Activated CD4-positive, alpha-beta T cell treated with anti-CD3 and anti-CD28 coated beads, Interleukin-2, amount 50 U/mL, for 24 hours (primary cell): ENCODE measurements at places on chromosomes 5 and 9.

GRCh38 chr9:79662537-79662956 is 90.8 kb downstream of the TLE4 start:
- no peak for DNase-seq

GRCh38 chr9:109745335-109746283 is 34.4 kb upstream of the PALM2AKAP2 start:
- DNase-seq = no peak

DNA sequence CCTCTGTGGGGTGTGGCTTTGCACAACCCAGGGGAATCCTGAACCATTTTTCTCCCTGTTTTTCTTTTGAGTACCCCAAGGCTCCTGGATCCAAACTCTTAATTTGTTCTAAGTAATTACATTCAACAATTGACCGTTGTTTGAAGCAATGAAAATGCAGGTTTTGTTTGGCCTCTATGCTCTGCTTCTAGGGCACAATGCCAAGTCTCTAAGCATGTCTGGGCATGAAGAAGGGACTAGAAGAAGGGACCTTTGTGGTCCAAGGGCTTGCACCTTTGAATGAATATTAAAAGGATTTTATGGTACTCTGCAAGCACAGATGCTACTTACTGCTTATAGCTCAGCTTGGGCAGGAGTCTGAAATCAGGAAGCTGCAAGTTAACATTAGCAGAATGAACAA is 6.6 kb upstream of the ENC1 start:
- DNase-seq = no peak

DNA sequence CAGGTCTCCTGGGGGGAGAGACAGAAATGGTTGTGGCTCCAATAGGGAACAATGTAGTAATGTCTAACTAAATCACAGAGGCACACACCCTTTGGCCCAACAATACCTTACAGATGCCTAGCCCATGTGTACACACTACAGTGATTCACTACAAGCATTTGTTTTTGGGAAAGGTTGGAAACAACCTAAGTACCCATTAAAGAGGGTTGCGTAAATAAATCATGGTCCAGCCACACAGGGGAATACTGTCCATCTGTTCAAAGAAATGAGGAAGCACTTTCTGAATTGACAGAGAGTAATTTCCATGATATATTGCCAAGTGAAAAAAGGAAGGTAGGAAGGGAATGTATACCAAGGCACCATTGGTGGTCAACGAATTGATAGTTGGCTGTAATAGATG is 22.0 kb upstream of the GTF3C5 start:
- DNase-seq = no peak

- no peak for DNase-seq
These were observed 3.3 kb downstream of the PSAT1 start for GRCh38 chr9:78300209-78300608.

GRCh38 chr5:168334280-168334679 is 42.8 kb downstream of the WWC1 start:
- no peak for DNase-seq

DNA sequence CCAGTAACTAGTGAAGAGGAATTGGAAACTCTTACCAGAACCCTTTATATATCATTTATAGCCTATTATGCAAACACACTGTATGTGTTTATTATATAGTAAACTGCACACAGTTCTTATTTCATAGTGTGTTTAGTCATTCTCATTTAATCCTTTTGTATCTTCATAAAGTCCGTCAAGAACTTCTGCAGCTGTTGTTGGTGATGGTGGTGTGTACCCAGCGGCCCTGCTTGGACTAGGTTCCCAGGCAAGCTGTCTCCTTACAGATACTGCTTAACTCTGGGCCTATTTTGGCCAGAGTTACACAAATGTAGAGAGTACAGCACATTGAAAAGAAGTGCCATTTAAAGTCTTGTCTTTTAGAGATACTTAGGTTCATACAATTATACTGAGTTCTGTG is 231.9 kb downstream of the NDUFS4 start:
- no peak for DNase-seq

- no peak for DNase-seq
These were observed 44.6 kb upstream of the ELL2 start for GRCh38 chr5:96006291-96006690.

- DNase-seq = no peak
These were observed 42.5 kb upstream of the GADD45G start for GRCh38 chr9:89562186-89562814.

DNA sequence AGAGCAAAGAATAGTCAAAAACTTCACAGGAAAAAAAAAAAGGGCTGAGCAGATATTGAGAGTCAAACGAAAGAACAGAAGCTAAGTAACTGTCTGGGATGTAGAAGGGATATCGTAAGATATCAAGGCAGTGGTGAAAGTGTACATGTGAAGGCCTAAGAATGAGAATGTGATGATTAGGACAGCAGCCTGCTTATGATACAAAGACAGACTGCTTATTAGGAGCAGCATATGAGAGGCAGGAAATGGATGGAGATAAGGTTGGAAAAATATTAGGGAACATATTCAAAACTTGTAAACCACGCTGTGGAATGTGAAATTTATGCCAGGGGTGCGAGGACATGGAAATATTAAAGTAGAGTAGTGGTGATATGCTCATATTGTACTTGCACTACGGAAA is 133.1 kb upstream of the FAM174A start:
- no peak for DNase-seq

GRCh38 chr5:15387931-15388524 is 112.0 kb upstream of the FBXL7 start:
- DNase-seq = no peak

- no peak for DNase-seq
These were observed 136.3 kb downstream of the TENT4A start for GRCh38 chr5:6849316-6850105.

DNA sequence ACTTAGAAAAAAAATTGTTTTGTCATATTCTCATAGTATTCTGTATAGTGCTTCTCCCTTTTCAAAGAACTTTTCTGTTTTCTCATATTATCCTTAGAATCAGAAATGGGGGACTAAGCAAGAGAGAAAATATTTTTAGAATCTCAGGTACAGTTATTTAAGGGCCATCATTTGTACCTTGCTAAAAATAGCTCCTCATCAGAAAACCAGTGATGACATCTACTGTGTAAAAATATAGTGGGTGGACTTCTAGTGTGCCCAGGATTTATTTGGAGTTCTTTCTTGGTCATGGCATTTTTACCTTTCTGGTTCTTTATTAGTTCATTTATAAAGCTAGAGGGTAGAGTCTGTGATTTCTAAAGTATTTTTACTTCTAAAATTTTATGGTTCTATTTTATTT is 82.5 kb downstream of the CSNK1G3 start:
- no peak for DNase-seq

DNA sequence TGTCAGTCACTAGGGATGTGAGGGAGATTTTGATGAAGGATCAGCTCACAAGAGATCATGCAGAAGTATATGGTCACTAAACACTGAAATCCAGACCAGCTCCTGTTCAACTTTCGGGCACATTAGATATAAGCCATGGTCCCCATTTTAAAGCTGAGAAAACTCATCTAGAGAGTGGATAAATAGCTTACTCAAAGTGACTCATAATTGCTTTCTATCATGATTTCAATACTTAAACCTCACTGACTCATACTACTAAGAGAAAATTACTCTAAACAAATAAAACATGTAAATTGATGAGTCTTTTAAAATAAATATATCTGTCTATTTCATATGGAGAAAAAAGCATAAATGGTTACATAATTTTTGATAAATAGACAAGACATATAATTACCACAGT is 567.7 kb downstream of the TLR4 start:
- no peak for DNase-seq

GRCh38 chr9:19490828-19491227 is 82.0 kb downstream of the ACER2 start:
- no peak for DNase-seq

DNA sequence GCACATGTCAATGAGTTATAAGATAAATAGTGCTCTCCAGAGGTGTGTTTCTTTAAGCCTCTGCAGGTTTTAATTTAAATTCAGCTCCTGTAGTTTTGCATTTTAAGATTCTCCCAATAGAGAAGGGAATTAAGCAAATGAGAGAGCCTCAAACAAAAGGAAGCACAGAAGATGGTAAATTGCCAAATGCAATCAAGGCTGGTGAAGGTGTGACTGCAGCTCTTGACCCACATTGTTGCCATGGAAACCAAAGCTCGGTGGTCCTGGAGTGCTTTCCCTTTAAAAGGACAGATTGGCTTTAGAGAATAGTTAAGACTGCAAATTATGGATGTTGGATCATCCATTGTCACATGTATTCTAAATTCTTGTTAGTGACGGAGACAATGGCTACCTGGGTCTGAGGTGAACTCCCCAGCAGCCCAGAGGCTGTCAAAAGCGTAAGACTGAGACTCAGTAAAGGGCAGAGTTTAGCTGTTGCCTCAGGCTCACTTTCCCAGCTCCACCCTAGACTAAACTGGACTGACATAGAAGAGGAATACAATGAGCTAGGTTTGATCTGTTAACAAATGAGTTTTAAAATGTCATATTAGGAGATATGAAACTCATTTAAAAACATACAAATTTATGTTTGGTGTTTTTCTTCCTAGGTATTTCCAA is 12.3 kb downstream of the GAPT start:
- DNase-seq = no peak

DNA sequence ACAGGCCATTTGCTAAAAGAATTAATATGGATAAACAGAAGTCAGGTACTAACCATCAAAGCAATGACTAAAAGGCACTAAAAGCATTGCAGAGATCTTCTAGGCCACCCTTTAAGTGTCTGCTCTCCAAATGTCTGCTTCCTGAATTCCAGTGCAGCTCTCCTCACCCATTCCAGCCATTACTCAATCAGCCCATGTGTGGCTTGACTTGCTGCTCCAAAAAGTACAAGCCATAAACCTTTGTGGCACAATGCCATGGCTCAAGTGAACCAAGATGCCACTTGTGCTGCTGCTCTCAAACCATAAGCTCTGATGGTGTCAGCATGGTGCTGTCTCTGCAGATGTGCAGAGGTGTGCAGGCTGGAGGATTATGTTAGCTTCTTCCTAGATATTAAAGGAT is 290.2 kb upstream of the POU5F2 start:
- no peak for DNase-seq

DNA sequence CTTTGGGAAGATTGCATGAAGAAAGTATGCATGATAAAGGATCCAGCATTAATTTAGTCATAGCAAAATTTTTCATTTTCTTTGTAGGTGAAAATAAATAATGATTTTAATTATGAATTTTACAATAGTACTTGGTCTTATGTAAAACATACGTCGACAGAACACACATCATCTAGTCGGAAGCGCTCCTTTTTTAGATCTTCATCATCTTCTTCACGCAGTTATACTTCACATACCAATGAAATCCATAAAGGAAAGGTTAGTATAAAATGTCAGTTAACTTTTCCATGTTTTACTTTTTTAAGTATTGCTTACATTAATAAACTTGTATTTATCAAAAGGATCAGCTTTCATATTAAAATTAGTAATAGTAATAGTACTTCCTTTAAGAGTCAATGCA is 35.8 kb downstream of the C7 start:
- DNase-seq = no peak

DNA sequence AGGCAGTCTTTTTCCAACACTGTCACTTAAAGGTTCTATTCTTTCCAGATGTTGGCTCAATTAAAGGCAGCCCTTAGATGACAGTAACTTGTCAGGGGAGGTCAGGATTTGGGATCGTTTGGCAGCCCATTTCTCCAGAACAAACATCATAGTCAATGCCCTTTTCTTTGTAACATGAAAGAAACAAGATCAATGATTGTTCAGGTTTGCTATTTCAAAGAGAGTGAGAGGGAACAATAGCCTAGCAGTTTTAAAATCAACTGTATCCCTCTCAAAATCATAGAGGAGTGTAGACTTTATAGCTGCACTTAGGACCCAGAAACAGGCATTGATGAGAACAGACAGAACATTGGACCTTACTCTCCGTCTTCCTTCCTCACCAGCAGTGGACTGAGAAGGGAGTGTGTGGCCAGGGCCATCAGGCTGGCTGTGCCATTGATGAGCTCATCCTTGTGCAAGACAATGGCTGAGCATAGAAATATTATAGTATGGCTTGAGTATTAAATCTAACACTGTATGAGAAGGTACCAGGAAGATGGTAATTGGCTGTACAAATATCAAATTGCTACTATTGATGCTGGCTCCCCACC is 130.0 kb downstream of the PIP5K1B start:
- no peak for DNase-seq

GRCh38 chr9:77891128-77891800 is 140.3 kb downstream of the GNAQ start:
- no peak for DNase-seq

GRCh38 chr9:135262248-135262647 is 174.8 kb downstream of the OLFM1 start:
- DNase-seq = no peak

DNA sequence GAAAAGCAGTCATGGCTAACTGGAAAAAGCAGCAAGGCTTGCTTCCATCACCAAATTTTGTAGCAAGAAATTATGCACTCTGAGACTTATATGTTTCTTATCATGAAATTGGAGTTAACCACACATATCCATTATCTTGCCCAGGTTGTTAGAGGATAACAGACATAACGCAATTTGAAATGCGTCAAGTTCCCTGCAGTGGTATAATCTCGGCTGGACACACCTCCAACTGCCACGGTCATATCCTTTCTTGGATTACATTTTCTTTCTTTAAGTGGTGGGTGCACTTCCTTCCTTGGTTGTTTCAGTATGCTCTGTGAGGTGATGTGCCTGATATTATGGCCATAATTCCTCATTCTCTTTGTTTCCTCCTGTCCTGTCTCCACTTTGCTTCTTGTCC is 695.0 kb upstream of the DMAC1 start:
- no peak for DNase-seq

DNA sequence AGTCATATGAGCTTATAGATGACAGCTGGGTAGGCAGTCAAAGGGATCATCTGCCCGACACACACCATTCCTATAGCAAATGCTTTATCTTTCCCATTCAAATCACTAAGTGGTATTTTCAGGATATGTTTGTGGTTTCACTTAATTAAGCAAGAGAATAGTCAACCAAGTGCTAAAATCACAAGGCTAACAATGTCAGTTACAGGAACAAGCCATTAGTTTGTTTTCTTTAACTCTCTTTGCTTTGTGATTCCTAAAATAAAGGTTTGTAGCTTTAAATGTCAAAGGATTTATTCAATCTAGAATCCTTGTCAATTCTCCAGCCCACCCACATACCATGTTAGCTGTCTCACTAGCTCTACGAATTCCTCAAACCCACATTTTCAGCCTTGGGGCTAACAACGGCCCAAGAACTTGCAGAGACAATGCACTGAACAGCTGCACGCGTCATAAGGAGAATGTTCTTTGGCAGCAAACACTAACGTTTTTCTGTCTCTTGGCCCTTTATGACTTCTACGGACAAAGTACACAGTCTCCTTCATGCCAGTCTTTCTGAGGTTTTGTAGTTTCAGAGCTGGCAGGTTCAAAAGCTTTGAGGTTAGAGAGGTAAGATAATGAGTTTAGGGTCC is 56.6 kb downstream of the ELAVL2 start:
- DNase-seq = no peak

DNA sequence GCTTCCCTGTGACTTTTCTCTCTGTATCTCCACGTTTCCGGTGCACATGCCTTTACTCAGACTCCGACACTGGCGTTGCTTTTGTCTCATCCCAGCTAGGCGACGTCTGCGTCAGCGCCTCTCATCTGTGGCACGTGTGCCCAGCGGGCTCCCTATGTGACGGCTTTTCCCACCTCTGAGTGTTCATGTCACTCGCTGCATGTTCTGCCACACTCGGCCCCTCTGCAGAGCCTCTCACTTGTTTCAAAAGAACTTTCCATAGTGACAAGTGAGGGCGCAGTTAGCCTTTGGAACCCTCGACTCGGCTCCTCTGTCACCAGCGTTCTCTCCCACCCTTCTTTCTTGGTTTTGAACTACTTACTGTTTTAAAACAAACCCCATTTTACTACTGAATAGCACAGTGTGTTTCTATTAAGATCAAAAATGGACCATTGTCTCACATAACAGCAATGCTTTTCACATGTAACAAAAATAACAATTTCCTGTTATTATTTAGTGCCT is 113.4 kb upstream of the CACNA1B start:
- no peak for DNase-seq
